Fibroblast of lung (primary cell): ENCODE measurements at places on chromosomes 7 and 10.
A peak's percentile ranks its signal among the peaks of the same experiment; 100 is the strongest.

DNA sequence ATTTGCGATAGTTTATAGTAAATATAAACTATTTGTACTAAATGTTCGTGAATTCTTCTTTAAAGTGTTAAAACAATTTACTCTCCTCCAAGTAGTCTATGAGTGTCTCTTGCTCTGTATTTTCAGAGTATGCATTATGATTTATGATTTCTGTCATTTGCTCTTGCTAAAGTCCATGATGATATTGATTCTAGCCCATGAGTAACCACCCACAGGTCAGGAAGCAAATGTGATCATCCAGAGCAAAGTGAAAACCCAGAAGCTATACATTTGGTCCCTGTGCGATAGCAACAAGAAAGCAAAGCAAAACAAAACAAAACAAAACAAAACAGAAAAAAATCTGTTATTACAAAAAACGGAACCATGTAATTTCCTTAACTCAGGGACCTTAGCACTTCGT is 225.9 kb downstream of the HDAC9 start:
- no peak for DNase-seq

- DNase-seq, result no peak
Measured at GRCh38 chr10:104483582-104483981, 129.9 kb downstream of the CFAP58 start.

DNA sequence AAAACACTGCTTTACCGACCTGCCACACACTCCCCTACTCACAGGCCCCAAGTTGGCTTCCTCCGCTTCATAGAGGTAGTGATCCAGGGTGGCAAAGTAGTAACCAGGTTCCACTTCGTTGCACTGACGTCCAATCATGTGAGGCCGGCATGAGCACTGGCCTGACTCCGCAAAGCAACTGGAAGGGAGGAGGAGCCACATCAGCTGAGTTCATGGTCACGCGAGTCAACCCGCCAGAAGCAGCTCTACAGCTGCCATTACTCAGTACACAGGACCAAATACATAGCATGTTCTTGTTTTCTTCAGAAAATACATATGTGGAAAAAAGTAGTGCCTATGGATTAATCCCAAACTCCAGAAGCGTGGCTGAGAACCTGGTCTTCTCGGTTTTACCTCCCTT is 38.5 kb downstream of the LAMB1 start:
- DNase-seq, result no peak

GRCh38 chr7:36078816-36079360 is 74.2 kb upstream of the EEPD1 start:
- no peak for DNase-seq

DNA sequence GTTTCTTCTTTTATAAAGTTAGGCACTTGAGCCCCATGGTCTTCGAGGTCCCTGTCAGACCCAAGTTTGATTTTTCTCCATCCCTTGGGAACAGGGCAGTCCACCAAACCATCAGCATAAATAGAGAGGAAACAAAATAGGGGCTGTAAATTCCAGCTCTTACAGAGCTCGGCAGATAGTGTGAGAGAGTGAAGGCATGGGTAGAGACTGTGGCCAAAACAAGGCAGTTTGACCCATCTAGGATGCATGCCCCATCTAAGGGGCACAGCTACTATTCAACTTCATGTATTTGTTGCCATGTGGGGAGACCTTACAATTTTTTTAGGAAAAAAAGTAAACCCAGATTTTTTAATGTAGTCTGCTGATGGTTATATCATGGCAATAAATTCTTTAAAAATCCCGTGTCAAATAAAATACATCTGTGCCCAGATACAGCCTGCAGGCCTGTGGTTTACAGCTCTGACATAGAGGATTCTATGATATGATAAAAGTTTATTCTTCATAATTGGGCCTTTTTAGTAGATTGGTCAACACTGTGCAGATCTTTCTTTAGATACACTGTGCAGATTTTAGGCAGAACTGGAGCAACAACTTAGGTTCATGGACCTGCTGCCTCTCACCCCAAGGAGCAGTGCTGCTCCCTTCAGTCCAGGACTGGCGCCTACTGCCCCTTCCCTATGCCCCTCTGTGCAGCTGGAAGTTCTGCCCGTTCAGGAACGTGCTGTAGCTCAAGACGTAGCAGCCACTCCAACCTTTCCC is 5.3 kb downstream of the PPP1R3C start:
- DNase-seq, result no peak

GRCh38 chr7:17093461-17093860 is 205.0 kb upstream of the AHR start:
- DNase-seq, result no peak

DNA sequence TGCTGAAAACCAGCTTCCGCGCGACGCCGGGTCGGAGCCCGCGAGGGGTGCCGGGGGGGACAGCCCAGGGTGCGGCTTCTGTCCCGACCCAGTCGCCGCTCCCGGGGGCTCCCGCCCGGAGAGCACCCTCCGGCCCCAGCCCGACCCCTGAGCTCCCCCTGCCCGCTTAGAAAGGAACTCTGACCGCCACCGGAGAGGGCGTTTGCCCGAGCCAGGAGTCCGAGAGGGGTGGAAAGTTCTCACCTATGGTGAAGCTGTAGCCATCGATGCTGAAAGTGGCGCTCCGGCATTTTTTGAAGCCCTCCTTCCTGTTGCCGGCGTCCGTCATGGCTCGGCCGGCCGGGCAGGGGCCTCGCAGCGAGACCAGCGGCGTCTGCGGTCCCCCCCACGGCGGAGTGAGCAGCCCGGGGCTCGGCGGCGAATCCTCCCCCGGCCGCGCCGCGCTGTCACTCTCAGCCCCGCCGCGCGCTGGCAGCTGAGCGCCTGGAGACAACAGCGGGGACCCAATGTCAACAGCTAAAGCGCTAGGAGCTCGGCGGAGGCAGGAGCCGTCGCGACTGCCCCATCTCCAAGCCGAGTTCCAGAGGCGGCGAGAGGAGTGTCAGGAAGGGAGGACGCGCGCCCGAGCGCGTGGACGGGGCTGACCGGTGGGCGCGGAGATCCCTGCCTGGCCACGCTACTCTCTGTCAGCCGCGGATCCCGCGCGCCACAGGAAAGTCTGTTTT is 191.6 kb downstream of the LSM5 start:
- DNase-seq, result no peak

DNA sequence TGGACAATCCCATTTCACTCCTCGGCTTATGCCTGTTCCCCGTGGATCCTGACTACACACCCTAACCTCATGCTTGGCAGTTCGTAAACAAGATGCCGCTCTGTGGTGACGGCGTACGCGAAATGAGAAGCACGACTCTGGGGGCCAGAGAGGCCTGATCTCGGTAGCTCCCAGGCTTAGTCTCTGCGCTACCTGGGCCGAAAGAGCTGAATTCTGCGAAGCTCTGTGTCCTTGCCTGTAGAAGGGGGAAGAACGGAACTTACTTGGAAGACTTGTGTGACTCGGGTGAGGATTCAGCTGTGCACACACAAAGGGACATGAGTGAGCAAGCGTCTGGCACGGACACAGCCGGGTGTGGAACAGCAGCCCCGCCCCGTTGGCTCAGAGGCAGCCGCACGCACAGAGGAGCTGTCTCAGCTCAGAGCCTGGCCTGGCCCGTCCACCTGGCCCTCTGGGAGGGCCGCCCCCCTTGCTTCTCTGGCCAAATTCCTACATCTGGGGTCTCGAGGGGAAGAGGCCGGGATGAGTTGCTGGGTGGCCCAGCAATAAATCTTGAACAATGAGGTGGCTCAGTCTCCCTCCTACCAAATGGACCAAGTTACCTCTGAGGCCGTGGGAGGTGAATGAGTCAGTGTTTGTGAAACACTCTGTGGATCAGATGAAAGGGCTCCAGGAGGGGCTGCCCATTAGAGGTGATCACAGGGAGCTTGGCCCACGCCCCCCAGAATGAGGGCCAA is 83.8 kb downstream of the PDGFA start:
- peak; percentile 53 for DNase-seq

DNA sequence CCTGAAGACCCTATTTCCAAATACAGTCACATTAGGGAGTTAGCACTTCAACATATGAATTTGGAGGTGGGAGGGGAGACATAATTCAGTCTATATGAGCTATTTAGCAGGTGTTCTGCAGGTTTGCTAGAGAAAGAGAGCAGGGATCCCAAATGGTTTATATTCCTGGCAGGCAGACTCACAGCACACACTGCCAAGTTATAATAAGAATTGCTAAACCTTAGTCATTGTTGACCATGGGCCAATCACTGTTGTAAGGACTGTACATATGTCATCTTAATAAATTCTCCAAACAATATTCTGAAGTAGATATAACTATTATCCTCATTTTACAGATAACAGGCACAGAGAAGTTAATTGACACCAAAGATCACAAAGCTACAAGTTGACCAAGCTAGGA is 1.5 kb upstream of the CCDC3 start:
- DNase-seq, result peak; percentile 51

DNA sequence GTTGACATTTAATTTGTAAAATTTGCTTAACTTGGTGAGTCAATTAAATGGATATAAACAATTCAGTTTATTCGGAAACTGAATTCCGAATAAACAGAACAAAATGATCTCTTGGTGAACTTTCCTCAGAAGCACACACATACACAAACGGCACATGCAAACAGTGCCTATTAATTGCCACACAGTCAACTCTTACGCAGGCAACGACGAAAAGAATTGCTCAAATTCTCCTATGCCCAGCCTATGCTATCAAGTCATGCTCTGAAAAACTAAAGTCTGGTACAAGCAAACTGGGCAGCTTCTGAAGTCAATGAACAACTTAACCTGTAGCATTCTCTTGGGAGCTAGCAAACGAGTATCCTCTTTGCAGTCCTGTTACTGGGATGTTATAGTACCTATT is 38.8 kb upstream of the ASL start:
- peak; percentile 54 for DNase-seq

GRCh38 chr7:47988496-47989386 is 9.3 kb upstream of the HUS1 start:
- DNase-seq, result no peak

DNA sequence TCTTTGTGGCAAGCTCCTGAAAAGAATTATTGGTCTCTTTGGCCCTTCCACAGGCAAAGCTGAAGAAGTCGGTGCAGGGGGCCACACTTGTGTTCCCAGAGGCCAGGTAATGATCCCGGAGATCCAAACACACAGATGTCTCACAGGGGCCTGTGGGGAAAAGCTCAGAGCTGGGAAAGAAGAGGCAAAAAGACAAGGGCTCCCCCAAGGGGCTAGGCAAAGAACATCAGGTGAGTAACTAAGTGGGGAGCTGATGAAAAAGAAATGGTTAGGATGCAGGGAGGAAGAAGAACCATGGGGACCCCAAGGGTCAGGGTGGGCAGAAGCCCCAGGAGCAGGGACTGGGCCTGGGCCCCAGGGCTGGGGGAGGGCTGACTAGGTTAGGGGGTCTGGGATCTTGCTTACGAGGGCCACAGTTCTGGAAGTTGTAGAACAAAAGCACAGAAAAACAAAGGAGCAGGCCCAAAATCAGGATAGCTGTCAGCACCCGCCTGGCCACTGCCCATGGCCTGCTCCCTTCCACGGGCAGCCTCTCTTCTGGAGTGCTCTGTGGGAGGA is 1.1 kb downstream of the KEL start:
- no peak for DNase-seq

- no peak for DNase-seq
Measured at GRCh38 chr10:106980495-106981451, 183.7 kb downstream of the SORCS1 start.

- no peak for DNase-seq
Measured at GRCh38 chr10:48291190-48291589, 15.3 kb upstream of the MAPK8 start.

GRCh38 chr7:151174246-151175046 is 7.0 kb upstream of the GBX1 start:
- DNase-seq, result no peak

- DNase-seq, result peak; percentile 78
Measured at GRCh38 chr10:79242620-79243152, 104.6 kb upstream of the PPIF start.

GRCh38 chr10:33132626-33133025 is 174.6 kb upstream of the ITGB1 start:
- no peak for DNase-seq

- DNase-seq, result no peak
Measured at GRCh38 chr7:158063850-158064610, 523.6 kb downstream of the PTPRN2 start.

- no peak for DNase-seq
Measured at GRCh38 chr10:132593900-132594876, 56.6 kb downstream of the INPP5A start.

- no peak for DNase-seq
Measured at GRCh38 chr10:119691726-119692125, 34.1 kb upstream of the INPP5F start.

DNA sequence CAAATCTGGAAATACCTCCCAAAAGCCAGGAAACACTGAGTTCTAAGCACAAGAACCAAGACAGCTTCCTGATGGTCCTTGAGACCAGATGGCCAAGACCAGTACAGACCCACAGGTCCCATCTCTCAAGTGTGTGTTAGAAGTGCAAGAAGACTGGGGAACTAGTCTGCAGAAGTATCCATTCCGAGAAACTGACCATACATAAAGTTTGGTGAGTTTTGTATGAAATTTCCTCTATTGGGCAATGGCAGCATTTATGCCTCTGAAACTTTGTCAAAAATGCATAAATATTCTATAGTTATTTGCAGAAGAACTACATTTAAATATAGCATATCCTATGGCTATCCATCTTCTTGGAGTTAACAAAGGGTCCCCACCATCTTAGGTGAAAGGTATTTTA is 137.5 kb downstream of the LRRN3 start:
- DNase-seq, result no peak

GRCh38 chr10:79132681-79133381 is 64.1 kb downstream of the ZMIZ1 start:
- no peak for DNase-seq

GRCh38 chr7:120695848-120696247 is 162.1 kb downstream of the TSPAN12 start:
- DNase-seq, result no peak

- no peak for DNase-seq
Measured at GRCh38 chr10:75294518-75294865, 58.7 kb upstream of the COMTD1 start.

DNA sequence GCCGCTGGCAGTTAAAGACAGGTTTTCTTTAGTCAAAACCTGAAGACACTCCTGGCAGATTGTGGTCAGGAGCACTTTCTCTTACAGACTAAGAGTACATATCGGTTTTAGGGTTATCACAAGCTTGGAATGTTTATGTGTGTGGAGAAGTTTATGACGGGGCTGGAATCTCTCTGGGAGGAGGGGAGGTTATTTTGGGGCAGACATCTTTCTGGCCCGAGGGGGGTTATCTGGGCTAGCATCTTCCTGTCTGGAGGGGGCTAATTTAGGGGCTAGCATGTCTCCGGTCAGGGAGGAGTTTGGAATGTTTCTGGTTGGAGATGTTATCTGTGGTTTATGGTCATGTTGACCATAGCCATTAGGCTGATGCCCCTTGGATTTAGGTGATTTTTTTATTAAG is 141.2 kb upstream of the KIF5B start:
- no peak for DNase-seq

- DNase-seq, result peak; percentile 30
Measured at GRCh38 chr10:49512121-49512809, 26.7 kb downstream of the ERCC6 start.

DNA sequence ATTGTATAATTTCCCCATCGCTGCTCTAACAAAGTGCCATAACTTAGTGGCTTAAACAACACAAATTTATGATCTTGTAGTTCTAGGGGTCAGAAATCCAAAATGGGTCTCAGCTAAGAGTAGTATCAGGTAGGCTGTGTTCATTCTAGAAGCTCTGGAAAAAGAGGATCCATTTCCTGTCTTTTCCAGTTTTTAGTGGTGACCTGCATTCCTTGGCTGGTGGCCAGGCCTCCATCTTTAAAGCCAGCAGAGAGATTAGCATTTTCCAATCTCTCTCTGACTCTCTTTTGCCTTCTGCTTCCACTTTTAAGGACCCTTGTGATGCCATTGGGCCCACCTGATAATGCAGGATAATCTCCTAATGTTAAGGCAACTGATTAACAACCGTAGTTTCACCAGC is 41.0 kb upstream of the C10orf120 start:
- DNase-seq, result no peak

- DNase-seq, result no peak
Measured at GRCh38 chr7:27241189-27242056, 1.2 kb upstream of the EVX1 start.
